Stimulated activated CD4-positive, alpha-beta T cell treated with anti-CD3 and anti-CD28 coated beads, Interleukin-4, amount 100 ng/mL, for 24 hours (primary cell): ENCODE measurements at places on chromosomes 7 and 10.

DNA sequence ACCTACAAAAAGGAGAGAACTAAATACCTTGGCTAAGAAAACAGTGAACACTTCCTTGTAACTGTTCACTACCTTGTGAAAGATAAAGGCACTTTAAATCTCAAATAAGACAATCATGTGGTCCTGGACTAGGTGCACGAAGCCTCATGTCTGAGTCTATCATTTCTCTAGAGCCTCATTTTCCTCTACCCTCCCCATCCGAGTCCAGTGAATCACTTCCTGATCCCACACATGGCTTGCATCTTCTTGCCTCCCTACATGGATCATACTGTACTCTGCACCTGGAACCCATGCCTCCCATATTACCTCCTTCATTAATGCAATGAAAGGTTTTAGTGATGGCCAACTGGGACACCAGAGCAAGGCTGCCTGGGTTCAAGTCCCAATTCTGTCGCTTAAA lies 34.5 kb downstream of the SNX10 start:
- no peak for DNase-seq

DNA sequence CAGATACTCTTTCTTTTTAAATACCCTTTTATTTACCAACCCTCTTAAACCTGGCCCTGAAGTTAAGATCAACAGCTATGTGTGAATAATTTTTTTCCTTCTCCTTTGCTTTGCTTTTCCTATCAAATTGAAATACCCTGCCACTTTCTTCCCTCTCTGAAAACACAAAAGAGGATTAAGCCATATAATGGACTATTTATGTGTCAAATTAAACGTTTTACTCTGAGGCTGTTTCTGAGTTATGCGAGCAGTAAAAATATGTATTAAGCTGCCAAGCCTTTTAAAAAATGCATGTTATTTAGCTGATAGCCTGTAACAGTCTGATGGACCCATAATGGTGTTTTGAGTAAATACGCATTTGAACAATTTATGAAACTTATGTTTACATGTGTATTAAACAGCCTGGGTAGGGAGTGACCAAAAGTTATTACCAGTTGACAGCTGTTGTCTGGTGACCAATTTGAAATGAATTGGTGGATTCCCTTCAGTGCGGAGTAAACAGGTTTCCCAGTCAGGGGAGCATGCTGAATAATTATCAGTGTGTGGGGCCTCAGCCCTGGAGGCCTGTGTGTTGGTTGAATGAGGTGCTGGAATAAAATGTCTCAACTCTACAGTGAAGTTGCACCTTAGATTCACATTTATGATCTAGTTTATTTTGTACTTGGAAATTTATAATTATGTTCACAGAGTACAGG lies 89.6 kb downstream of the AUTS2 start:
- DNase-seq: no peak

GRCh38 chr10:31320550-31321211 lies 1.7 kb downstream of the ZEB1 start:
- DNase-seq: no peak

DNA sequence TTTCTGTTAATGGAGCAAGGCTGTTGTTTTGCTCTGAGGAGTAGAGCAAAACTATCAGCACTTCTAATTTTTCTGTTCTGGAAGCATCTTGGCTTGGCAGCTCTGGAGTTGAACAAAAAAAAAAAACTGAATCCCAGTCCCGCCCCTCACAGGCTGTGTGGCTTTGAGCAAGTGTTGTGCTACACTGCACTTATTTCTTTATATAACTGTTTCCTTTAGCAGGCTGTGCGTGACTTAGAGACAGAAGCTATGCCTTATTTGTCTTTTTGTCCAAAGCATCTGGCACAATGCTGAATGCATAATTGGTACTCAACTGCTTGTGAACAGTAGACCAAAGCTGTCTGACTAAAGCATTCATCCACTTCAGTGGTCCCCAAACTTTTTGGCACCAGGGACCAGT lies 96.1 kb downstream of the AMPH start:
- DNase-seq: no peak

DNA sequence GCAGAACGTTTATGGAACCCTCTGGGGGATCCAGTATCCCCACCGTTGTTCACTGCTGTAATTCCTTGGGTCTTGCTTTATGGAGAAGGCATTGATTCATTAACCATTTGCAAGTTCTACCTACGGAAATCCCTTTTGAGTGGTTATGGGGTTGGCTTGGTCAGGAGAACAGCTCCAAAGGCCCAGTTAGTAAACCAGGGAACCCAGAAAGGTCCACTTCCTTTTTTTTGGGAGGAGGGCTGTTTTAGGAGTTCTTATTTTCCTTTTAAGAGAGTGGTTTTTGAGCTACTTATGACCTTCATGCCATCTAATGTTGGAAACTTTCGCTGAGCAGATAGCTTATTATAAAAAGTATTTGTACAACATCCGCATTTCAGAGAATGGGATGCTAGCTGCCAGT lies 1.3 kb downstream of the POR start:
- DNase-seq: no peak

GRCh38 chr10:128990986-128991385 lies 476.1 kb upstream of the MGMT start:
- no peak for DNase-seq

GRCh38 chr7:36682102-36682501 lies 42.2 kb downstream of the AOAH start:
- DNase-seq: no peak

GRCh38 chr7:29563590-29564495 lies at the start of gene PRR15:
TSS of gene PRR15 (plus strand) at chr7:29563835. CDS start at chr7:29566330, 2,495 bp downstream.
- no peak for DNase-seq

DNA sequence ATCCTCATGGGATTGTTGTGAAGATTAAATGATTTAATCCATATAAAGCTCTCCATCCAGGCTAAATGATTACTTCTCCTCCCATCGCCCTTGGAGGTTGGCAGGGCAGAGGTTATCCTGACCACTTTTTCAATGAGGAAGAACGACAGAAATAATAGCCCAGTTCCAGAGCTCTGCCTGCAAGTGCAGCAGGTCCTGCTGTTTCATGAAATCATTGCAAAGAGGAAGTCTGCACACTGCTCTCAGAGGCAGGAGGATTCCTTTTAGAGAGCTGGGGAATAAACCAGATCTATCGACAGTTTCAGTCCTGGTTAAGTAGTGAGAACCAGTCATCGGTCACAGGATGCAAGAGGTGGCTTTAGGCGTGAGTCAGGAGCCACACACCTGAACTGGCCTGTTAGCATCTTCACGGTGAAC lies 25.0 kb upstream of the CDH23 start:
- DNase-seq: no peak

- DNase-seq: no peak
These were observed 75.8 kb upstream of the CHST15 start for GRCh38 chr10:124168991-124169802.

DNA sequence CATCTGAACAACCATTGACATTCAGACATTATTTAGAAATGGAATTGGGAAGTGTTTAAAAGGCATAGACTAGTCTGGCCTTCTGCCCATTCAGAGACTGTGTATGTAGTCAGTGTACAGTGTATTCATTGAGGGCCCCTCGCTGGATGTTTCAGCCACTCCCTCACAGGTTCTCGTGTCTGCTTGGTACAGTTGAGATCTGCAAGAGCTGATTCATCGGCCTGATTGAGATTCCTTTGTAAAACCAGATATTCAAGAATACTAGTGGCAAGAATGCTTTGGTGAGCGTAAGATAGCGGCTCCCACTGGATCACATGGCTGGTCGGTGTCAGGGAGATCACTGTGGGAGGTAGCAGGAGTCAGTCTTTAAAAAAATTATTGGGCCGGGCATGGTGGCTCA lies 119.5 kb downstream of the TCF7L2 start:
- DNase-seq: no peak

- DNase-seq: no peak
These were observed 58.0 kb upstream of the CELF2 start for GRCh38 chr10:10959666-10960065.

GRCh38 chr10:72108830-72109635 lies 20.7 kb upstream of the SPOCK2 start:
- DNase-seq: no peak

DNA sequence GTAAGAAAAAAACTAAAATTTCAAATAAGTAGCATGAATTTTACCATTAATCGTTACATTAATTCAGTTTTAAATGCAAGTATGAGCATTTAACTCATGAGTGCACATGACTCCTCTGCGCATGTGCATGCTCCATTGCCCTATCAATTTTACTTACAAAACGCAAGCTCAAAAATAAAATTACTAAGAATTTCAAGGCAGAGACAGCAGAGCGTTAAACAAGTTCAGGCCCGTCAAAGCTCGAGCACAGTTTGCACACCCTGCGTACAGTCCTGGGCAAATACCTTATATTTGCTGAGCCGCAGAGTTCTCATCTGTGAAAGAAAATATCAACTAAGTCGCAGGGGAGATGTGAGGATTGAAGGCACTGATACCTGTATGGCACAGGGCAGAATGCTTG lies 373.6 kb downstream of the BBS9 start:
- DNase-seq: no peak

DNA sequence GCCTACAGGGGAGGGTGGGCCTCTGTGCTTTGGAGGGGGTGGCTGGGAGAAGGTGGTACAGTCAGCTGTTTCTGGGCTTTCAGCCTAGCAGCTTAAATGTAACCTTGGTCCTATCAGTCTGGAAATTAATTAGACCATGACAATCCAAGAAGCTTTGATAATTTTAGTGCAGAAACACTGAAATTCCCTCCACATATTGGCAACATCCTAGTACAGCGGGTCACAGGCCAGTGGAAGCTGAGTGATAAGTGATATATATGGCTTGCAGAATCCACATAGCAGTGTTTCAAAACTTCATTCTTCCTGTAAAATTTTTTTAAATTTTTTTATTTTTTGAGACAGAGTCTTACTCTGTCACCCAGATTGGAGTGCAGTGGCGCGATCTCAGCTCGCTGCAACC lies 212.6 kb downstream of the TYW1 start:
- no peak for DNase-seq

DNA sequence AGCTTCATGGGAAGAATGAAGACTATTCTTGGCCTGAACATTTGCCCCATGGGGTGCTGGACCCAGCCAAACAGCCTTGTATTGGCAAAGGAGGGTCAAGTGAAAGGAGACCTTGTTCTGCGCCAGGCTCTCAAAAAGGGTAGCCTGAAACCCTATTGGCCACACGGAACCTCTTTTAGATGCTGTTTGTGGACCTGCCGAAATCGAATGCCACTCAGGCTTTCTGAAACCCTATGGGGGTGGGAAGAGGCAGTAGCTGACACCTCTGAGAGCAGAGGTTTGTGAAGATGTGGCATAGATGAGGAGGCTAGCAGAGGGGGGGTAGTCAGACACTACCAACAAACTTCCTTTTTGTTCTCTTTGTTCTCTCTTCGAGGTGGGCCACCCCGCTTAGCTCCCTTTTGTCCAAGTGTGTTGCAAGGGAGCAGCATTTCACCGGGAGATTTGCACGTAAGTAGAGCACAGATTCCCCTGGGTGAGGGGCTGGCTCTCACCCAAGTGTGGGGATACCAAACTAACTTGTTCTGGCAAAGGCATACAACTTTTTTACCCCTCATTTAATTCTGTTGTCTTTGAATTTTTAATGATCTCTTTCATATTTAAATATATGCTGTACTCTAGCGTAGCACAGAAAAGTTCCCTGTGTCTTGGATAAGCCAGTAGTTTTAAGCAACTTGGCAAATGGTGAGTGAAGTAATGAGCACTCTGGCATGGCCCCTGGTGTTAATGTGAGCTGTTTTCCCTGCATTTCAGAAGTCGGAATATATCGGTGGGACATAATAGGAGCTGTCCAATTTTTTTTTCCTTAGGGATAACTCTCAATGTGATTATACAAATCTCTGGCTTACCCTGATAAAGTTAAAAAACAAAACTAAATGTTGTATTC lies 107.7 kb downstream of the SEPTIN7 start:
- no peak for DNase-seq

GRCh38 chr10:82934947-82935346 lies 1060.0 kb downstream of the NRG3 start:
- no peak for DNase-seq

- no peak for DNase-seq
These were observed 126.2 kb downstream of the CCNY start for GRCh38 chr10:35462491-35462934.

- no peak for DNase-seq
These were observed 736.4 kb upstream of the PHF14 start for GRCh38 chr7:10237306-10237705.

GRCh38 chr10:126109893-126110292 lies 213.5 kb downstream of the FANK1 start:
- DNase-seq: no peak
